ENCODE measurements at places on chromosomes 7 and 10.
A peak's percentile ranks its signal among the peaks of the same experiment; 100 is the strongest.

DNA sequence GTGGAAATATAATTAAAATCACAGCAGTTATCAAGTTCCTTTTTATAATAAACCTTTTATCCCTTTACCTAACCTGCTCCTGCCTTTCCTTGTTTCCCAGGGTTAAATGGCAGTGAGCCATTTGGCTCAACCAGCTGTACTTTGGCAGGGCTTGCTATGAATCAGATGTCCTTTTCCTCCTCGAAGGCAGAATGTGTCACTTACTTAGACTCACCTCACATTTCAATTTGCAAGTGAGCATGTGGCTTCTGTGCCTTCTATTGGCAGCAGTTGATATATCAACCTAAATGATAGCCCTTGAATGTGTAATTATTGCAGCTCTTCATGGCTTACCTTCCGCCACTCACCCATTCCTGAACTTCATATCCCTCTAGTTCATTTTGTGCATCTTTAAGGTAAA lies 301.7 kb downstream of the CSTF2T start:
- no peak for ATAC-seq

GRCh38 chr10:54797636-54798321 lies 3.3 kb downstream of the PCDH15 start:
- no peak for ATAC-seq

- ATAC-seq: no peak
These were observed 43.1 kb upstream of the TMEM273 start for GRCh38 chr10:49231086-49231820.

- ATAC-seq: no peak
These were observed 68.9 kb downstream of the PHTF2 start for GRCh38 chr7:77867537-77867865.

GRCh38 chr10:123704812-123705211 lies 38.7 kb downstream of the GPR26 start:
- ATAC-seq: no peak

DNA sequence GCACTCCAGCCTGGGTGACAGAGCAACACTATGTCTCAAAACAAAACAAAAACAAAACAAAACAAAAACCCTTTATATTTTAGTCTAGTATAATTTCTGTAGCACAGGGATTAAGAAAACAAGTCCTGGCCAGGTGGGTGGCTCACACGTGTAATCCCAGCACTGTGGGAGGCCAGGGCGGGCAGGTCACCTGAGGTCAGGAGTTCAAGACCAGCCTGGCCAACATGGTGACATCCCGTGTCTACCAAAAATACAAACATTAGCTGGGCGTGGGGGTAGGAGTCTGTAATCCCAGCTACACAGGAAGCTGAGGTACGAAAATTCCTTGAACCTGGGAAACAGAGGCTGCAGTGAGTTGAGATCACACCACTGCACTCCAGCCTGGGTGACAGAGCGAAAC lies 23.2 kb upstream of the ASL start:
- ATAC-seq: no peak

- peak; percentile 83 for ATAC-seq
These were observed 15.1 kb downstream of the PRSS2 start for GRCh38 chr7:142785841-142786250.

GRCh38 chr7:36742911-36743775 lies 18.8 kb upstream of the AOAH start:
- ATAC-seq: peak; percentile 28

Measured in activated CD4-positive, CD25-positive, alpha-beta regulatory T cell treated with anti-CD3 and anti-CD28 coated beads, Interleukin-2, amount 50 U/mL, for 24 hours (primary cell).